ENCODE measurements at places on chromosomes 4 and X. TPM values are rescaled to one million over a fixed set of nuclear protein-coding genes. Genes with fewer than 3 reads are reported as not detected.

GRCh38 chrX:100677611-100678181, 33.7 kb downstream of the SRPX2 start:
- no peak for DNase-seq

The EFHC2 gene
- 0.29 TPM for total RNA-seq

DNA sequence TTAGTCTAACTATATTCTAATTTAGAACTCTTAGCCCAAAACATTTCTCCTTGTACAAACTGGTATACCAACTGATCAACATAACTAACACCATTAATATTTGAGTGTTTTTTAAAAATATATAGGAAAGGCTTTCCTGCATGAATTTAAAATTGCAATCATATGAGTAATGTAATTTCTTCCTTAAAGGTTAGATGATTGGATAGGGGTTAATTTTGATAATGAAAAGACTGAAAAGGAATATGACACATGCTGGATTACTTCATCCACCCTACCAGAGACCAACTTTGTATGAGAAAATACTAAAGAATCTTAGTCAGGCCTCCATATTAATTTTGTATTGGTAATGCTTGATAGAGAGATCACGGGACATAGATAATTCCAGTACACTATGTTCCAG, 25.1 kb upstream of the PLS3 start:
- DNase-seq: no peak

DNA sequence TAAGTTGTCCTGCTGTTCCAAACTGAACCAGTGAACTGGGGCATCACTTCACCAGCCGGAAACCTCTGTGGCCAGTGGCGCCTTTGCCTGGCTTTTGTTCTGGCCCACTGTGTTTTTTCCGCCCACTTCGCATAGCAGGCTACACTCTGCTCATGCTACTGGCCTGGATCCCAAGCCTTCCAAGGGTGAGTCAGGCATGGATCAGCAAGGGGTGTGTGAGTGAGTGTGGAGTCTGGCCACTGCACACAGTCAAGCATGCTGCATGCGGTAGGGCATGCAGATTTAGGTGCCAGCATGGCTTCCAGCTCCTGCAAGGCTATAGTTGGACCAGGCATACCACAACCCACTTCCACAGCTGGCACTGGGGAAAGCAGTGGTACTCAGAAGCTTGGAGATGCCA, 1967.9 kb downstream of the C4orf33 start:
- DNase-seq: peak; percentile 45

The CTAG2 gene
- total RNA-seq: not detected

The HSFX2 gene
- not detected for total RNA-seq

DNA sequence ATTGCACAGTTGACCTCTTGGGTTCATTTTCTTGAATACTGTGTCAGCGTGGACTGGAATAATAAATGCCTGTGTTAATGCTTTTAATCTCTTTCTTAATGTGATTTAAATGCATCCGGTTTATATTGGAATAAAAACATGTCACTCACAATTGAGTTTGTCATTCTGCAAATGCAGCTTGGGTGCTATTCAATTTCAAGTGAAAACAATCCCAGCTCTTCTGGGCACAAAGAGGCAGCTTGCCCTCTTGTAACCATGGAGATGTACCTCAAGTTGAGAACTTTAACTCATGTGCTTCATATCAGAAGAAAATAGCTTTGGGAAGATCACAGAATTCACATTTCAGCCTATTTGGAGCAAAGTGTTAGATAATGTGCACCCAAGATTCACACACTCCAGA, 355.7 kb upstream of the GNPDA2 start:
- no peak for DNase-seq

GRCh38 chr4:168999809-169000208, 10.2 kb downstream of the CBR4 start:
- no peak for DNase-seq

DNA sequence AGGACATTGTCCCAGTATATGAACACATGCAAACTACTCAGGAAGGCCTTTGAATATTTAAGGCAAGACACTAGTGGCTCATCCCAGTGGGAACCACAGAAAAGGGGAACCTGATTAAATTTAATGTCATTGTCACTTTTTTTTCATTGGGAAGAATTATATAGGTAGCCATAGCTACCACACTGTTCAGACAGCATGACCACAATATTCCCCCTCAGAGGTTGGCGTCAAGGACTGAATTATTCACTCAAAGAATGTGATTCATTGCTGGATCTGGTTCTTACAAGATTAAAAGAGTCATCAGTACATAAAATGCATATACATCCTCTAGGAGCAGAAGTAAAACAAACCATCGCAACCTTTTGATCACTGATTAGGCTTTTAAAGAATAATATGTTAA, 92.0 kb upstream of the SMARCAD1 start:
- DNase-seq: no peak

GRCh38 chr4:88005076-88005475, 2.4 kb upstream of the PKD2 start:
- no peak for DNase-seq

DNA sequence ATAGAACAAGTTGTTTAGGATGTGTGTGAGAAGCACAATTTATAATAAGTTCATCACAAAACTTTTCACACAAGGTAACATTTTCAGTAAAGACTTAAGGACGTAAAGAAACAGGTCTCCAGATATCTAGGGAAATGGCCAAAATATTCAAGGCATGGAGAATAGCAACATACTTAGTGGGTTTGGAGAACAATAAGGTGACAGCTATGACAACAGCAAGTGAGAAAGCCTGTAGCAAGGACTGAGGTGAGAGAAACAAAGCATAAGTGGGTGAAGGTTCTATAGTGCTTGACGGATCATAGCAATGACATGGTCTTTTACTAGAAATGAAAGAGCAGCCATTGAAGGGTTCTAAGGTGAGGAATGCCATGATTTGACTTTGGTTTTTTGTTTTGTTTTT, 1337.3 kb downstream of the PCDH18 start:
- no peak for DNase-seq

The FAM9C gene
- not detected for total RNA-seq

DNA sequence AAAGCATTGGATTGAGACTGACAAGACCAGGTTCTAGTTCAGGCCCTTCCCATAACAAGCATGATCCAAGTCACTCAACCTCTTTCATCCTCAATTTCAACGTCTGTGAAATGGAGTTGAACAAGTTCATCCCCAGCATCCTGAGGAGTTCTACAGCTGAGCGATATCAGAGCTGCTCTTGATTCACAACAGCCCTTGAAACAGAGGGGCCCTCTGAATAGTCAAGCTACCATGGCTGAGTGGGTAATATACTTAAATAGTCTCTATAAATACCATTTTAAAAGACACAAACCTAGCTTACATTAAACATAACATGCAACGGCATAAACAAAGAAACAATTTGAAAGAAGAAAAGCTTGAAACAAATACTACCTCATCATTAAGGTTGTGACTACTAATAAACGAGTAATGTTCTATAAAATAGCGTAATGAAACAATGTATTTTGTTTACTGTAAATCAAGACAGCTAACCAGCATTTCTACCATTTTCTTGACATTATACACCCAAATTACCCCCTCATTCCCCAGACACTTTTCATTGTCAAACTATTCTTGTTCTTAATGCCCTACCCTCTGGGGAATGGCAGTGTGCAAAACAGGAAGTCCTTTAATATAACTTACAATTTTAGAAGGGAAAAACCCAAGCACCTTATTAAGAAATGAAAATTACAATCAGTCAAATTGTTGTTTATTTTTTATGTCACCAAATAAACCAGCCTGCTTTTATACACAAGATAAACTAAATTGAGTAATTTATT, 202.3 kb downstream of the PARM1 start:
- DNase-seq: no peak

The CCKAR gene
- not detected for total RNA-seq

DNA sequence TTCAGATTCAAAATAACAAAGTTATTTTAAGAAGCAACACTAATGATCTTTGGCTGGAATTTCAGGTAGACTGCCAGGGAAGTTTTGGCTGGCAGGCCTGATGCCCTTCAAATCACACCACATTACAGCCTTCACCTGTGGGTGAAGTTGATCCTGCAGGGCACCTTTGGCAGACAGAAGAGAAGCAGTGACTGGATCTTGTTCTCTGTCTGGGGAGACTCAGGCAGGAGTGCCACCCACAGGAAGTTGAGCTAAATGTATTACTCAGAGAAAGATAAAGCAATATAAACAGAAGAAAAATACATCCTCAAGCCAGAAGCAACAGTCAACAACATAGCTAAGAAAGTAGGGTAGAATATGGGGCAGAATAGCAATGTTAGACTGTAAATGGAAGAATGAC, 12.8 kb upstream of the CFAP299 start:
- no peak for DNase-seq

The SLC6A14 gene
- not detected for total RNA-seq

GRCh38 chrX:153474718-153475117, 4.3 kb upstream of the HAUS7 start:
- no peak for DNase-seq

GRCh38 chr4:3044870-3045819, 29.2 kb downstream of the HTT-AS start:
- peak; percentile 89 for DNase-seq

The ENAM gene
- not detected for total RNA-seq

- no peak for DNase-seq
Observed at GRCh38 chr4:7782783-7783182, 156.9 kb downstream of the AFAP1 start.
